Esophagus muscularis mucosa (tissue), 4 donors: ENCODE measurements at places on chromosomes 1 and 21. TPM values are rescaled to one million over a fixed set of nuclear protein-coding genes. Genes with fewer than 3 reads are reported as not detected.

Gene OR2T1
- total RNA-seq = not detected

DNA sequence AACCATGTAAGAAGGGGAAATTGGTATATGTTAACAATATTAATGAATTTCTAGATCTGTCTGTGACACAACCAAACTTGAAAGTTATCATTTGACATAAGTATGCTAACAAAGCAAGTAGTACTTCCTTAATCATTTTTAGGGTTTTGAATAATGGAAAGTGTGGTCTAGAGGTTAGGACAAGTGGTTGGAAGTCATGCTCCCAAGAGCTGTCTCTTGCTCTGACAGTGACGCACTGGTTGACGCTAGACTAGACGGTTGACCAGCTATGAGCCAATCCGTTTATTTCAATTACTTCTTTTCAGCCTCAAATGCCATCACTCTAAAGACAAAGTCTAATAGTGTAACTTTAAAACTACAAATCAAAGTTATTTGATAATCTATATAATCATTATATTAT, 20.7 kb upstream of the RGS1 start:
- DNase-seq = no peak

DNA sequence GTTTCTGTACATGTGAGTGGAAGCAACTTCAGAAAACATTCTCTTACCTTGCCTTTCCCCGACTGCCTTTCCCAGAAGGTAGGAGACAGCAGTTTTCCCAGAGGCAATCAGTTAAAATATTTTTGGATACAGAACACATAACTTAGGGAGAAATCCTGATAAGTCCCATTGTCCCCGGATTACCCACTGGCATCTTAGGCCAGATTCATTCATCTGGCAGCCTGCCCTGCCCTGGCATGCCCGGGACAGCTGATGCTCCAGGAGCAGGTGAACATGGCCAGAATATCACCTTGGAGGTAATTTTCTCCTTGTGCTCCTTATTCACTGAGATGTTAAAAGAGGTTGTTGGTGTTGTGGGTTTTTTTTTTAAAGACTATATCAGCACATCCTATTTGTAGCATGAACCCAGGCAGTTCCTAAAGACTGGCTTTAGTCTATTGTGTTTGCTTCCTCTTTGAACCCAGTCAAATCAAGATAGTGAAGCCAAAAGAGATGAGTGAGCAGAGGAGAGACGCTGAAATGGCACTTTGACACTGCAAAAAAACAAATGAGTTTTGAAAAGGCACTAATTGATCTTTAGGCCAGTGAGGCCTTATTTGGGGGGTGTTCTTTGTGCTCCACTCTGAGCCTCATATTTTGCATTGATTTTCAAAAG, 139.6 kb downstream of the PLPP3 start:
- no peak for DNase-seq

GRCh38 chr1:232377494-232377770, 252.5 kb downstream of the SIPA1L2 start:
- DNase-seq = no peak

Gene RGS5
- total RNA-seq = 455 TPM

- DNase-seq = no peak
These were observed 19.4 kb upstream of the ESRRG start for GRCh38 chr1:216742625-216743024.

Gene AIM2
- total RNA-seq = not detected

DNA sequence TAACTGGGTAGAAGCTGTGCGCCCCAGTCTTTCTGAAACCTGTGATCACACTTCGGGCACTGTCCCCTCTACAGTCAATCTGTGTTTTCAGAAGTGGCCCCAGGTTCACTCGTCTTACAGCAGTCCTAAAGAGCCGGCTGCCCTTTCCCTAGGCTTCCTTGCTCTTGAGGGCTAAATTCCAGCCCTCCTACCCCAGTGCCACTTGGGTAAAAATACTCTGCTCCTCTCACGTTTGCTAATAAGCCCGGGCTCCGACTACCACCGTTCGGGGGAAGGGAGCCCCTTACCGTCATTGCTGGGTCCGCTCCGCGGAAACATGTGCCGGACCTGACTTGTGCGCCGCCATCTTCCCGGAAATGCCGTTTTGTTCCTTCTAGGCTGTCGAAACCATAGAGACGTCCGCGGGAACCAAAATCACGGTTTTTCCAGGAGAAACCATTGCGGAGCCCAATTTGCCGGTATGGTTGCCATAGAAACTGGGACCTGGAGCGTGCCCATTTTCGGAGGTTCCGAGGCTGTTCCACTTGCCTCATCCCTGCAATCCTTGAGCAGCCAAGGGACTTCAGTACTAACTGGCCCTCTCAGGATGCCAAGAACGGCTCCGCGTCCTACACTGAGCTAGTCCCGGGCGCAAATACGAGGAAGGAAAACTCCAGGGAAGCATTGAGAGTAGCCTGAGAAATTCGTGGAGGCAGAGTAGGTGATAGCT, at the start of gene GPATCH4:
Gene GPATCH4, minus strand, starts transcription at position 358 of the 709 bp plus-strand sequence.
- DNase-seq = peak; percentile 95

Gene UMODL1
- not detected for total RNA-seq

DNA sequence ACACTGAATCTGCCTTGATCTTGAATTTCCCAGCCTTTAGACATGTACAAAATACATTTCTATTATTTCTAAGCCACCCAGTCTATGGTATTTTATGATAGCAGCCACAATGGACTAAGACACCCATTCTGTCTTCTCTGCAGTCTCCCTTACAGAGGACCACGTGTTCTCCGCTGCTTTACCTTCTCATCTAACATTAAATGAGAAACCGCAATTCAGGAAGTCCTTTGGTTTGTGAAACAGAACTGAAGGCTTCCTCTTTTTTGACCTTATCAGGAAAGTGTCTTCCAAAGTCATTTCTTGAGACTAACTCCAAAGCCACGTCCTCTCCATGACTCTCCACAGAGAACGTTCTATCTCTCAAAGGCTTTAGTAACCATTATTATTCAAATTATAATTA, 560.1 kb downstream of the OMA1 start:
- no peak for DNase-seq

- peak; percentile 96 for DNase-seq
These were observed 53.8 kb downstream of the MACF1 start for GRCh38 chr1:39258146-39258924.

Gene ADCY10
- 0.26 TPM for total RNA-seq

- DNase-seq = peak; percentile 72
These were observed 557.2 kb downstream of the MATN1 start for GRCh38 chr1:30166174-30166573.

DNA sequence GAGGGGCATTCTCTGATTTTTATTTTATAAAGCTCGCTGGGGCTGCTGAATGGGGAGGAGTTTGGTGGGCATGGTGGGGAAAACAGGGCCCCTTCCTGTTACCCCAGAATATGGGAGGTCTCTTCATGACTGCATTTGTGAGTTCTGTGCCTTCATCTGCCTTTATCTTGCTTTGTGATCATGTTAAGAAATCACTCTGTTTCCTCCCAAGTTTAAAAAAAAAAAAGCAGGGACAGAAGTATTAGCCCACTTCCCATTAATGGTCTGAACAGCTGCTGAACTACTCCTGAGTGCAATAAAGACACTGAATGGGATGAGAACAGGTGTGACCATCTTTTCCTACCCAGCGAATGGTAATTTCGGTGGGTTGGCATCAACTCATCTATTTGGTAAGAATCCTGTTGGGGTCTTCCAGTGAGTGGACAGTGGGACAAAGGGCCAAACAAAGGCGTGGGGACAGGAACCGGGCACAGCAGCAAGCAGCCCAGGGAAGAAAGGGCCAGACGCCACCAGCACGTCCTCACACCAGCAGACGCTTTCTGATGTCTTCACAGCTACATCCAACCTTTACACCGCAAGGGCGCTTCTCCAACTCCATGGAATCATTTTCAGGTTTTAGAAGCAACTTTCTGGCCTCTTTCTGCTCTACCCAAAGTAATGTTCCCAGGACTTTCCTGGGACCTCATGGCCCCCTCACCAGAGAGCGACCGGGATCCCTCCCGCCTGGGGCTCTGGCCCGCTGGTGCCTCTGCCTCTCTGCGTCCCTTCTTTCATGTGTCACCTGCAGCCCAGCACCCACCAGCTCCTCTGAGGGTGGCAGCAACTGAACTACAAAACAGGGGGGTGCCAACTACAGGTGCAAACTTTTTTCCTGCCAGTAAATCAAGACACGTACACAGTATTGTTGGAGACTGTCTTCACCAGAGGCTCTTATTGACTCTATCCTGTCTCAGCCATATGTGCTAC, 160.2 kb downstream of the ADSS2 start:
- no peak for DNase-seq

DNA sequence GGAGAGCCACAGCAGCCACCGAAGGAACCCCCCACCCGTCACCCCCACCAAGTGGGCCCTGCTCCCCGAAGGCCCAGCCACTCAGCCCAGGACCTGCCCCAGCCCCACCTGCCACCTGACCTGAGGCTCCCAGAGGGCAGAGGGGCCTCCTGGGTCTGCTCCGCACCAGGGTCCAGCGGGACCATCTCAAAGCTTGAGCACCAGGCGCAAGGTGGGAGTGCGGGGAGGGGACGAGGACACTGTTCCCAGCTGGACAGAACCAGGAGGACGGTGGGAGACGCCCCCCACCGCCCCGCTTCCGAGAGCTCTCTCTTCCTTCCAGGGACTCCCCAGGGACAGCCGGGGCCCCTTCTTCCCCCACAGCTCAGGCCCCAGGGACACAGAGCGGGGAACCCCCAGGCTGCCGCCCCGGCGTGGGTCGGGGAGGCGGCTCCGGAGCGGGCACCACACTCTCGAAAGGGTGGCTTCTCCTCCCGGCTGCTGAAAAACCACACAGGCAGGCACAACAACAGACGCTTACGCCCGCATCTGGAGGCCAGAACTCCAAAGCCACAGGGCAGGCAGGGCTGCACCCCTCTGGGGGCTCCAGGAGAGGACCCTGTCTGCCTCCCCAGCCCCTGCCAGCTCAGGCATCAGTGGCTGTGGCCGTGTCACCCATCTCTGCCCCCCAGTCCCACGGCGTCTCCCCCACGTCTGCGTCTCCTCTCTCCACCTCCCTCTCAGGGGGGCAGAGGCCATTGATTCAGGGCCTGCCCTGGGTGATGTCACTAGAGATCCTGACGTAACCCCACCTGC, 1.9 kb upstream of the TTLL10 start:
- no peak for DNase-seq

GRCh38 chr1:186374303-186375151, 526 bp downstream of the TPR start:
- no peak for DNase-seq

DNA sequence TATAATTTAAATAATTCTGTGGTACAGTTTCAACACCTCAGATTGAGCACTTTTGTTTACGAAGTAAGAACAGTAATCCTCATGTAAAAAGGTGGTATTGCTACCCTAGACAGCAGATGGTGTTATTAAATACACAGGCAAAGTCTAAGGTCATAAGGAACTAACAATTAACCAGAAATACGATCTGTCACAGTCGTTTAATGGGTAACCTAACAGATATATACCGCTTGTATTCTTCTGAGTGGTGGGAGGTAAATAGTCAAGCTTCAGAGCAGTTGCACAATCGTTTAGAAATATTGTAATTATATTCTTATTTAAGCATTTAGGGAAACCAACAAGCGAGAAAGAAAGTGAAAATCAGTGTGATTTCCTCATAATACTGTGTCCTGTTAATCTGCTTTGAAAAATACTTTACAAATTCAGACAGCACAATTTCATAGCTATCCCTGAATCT, 9.8 kb upstream of the IRF2BP2 start:
- no peak for DNase-seq

GRCh38 chr1:30123896-30124295, 599.5 kb downstream of the MATN1 start:
- DNase-seq = no peak

- no peak for DNase-seq
These were observed 659 bp downstream of the FAF1 start for GRCh38 chr1:50959303-50959912.

- no peak for DNase-seq
These were observed 595 bp downstream of the EXOC8 start for GRCh38 chr1:231337043-231337471.

DNA sequence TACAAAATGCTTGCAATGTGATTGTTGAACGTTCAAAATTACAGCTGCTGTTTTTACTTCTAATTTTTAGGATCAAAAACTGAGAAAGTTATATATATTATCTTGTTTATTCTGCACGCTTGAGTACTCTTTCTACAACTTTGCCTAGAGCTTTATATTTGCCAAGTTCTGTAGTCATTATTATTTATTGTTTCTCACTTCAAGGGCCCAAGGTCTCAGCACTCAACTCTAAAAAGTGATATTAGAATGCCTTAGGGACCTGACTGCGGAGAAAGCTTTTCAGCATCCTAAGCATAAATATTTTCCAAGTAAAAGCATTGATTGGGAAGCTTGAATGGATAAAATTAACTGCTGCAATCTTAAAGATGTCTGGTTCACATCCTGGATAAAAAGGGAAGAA, 83.6 kb downstream of the UBE2U start:
- DNase-seq = no peak

- DNase-seq = no peak
These were observed 237.2 kb downstream of the LMO4 start for GRCh38 chr1:87565861-87566260.
